ENCODE measurements at places on chromosomes 16 and 17.

DNA sequence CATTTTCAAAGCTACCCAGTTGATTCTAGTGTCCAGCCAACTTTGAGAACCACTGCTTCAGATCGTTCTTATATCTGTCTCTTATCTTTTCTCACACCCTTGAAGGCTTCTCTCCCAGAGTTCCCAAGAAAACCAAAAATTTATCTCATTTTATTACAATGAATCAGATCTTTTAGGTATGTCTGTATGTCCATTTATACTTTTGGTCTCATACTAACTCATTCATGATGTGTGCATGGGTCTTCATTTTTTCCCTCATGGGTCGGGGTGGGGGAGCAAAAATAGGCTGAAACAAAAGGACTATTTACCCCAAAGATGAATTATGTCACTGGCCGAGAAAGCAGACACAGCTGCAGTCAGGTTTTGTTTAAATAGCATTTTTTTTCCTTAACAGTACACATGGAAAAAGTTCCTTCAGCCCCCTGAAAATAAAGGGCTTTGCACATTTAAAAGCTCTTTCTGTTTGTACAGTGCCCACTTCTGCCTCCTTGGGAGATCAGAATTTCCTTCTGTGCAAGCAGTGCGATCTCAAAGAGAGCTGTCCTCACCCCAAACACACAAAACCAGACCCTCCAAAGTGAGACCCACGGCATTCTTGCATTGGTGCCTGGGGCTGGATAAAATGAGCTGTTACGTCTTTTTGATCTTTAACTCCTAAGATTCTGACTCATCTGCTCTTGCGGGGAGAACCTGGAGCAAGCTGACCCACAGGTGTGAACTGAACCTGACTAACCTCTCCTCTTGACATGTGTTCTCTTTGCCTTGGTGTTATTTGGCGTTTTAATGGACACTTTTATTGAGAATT, 251.2 kb upstream of the ELAC2 start:
- no peak for DNase-seq

DNA sequence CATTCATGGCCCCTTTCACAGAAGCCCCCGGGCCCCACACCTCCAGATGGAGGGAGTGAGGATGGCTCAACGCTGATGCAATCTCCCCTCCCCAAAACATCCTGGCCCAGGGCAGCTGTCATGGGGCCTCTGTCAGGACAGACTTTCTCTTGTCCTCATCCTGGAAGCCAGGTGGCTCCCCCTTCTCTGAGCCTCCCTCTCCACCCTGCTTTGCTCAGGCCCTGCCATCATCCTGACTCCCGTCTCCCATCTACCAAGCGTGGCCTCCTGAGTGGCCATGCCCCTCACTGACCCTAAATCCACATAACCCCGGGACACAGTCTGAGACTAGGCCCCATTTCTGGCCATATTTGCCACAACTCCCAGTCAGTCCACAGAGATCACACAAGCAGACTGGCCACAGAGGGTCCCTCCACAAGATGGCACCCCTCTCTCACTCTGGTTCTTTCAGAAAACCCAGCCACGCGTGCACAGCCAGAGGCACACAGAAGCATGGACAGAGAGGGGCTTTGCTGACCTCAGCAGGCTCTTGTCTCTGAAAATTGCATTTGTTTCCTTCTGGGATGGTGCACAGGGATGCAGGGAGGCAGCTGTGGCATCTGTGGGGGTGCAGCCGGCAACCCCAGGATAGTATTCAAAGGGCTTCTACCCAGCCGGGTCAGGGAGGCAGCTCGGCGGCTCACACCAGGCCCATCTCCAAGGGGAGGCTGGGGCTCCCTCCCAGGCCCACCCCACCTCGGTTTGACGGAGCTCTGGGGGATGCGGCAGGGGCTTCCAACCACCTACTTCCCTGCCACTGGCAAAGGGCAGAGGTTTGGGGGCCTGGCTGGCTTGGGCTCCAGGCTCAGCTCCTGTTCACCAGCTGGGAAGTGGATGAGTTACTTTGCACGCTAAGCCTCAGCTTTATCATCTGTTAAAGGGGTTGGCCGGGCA, 16.9 kb downstream of the DOC2B start:
- peak; percentile 23 for DNase-seq

DNA sequence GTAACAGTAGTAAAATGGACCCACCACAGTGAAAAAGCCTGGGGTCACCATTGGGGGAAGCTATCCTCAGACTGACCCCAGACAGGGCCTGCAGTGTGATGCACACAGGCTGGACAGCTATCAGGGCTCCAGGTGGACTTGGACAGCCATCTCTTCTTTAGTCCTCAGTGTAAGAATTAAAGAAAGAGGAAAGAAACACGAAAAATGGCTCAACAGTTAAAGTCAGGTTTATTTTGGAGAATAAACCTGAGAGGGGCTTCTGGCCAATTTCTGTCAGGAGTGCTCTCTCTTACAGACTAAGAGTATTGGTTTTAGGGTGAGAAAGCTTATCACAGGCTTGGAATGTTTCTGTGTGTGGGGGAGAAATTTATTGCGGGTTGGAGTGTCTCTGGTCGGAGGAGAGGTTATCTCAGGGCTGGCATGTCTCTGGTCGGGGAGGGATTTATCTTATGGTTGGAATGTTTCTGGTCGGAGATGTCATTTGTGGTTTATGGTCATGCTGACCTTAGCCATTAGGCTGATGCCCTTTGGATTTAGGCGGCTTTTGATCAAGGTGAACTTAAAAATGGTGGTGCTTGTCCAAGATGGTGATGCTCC, 10.8 kb upstream of the B4GALNT2 start:
- DNase-seq: no peak

GRCh38 chr16:84787263-84787622, 32.5 kb upstream of the CRISPLD2 start:
- no peak for DNase-seq

DNA sequence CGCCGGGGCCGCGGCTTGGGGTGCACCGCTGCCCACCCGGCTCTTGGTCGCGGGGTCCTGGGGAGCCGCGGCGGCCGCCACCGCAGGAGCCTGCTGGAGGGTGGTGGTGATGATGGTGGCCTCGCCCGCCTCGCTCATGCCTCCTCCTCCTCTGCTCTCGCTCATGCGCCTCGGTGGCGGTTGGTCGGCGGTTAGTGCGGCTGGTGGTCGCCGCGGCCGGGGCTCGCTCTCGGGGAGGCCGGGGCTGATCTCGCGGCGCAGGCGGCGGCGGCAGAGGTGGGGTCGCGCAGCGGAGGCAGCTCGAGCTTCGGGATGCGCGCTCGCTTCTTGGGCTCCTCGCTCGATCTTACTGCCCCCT, 41.6 kb downstream of the AHSP start:
- DNase-seq: no peak

GRCh38 chr16:74064120-74064735, 232.4 kb upstream of the PSMD7 start:
- no peak for DNase-seq

DNA sequence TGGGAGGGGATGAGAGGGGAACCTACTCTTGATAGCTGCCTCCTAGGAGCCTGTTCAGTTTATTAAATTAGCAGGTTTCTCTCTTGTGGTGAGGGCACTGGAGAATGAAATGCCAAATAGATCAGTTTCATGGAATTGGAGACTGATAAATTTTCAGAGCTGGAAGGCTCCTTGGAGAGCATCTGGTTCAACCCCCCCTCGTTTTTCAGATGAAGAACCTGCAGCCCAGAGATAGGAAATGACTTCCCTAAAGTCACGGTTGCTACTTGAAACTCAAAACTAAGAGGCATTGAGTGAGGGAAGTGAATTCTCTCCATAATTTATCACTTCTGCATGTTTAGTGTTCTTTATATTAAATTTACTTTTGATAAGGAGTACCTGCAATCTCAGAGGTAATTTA, 366.0 kb upstream of the CCL2 start:
- no peak for DNase-seq

GRCh38 chr16:17359788-17360390, 110.9 kb downstream of the XYLT1 start:
- DNase-seq: no peak

- no peak for DNase-seq
Measured at GRCh38 chr17:41617136-41617535, 4.6 kb upstream of the KRT16 start.

DNA sequence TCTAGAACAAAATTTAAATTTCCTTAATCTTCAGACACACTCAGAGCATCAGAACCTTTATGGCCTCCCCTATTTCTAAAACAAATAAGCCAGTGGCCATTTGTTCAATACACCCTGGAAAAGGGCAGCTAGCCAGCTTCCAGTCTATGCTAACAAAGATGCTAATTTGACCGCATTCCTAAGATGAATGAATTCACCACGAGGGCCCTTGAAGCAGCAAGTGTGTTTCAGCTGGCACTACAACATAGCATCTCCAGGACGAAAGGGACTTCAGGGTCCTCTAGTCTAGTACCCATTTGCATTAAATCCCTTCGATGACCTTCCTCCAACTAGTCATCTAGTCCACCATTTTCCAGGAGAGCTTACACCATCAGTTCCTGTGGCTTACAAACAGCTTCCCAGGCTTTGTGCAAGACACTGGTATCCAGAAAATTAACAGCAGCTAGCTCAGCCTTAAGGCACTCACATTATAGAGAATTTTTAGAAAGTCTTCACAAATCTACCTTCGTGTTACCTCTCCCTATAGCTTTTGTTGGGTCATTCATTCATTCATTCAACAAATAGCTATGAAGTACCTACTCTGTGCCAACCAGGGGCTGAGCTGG, 10.9 kb downstream of the KRT37 start:
- DNase-seq: no peak

DNA sequence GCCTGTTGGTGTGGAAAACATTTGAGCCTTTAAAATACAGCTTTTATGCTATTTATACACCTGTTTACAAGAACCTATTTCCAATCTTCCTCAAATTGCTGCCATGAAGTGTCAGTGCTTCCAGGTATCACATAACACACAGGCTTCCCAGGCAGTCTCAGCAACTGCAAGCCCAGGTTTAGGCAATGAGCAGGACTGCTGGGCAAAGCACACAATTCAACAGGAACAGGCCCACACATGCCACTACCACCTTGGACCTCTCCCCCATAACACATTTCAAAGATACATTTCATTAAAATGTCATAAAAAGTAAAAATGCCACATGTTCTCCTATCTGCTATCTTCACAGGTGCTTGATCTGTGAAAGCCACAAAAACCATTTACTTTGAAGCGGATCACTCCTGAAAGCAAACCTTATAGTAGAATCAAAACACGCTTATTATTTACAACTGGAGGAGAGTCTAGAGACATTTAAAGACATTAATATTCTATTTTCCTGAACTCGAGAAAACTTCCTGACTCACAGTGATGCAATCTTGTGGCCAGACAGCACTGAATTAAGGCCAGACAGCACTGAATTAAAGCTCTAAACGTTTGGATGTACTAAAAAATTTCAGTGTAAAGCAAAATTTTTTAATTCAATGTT, 31.5 kb downstream of the ANKFY1 start:
- DNase-seq: no peak

DNA sequence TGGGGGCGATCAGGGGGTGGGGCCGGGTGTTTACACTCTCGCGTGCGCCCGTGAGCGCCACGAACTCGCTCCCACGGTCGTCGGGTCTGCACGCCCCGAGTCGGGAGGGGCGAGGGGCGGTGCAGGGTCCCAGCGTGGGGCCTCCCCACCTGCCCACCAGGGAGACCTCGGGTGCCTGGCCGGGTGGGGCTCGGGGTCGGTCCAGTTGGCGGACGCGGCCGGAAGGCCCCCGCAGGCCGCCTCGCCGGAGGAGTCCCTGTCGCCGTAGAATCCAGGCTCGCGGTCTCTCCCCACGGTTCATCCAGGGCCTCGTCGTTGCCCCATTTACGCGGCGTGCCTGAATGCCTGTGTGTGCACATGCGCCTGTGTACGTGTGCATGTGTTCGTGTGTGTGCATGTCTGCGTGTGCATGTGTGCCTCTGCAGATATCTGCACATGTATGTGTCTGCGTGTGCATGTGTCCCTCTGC, 510 bp upstream of the RAB40B start:
- DNase-seq: no peak

DNA sequence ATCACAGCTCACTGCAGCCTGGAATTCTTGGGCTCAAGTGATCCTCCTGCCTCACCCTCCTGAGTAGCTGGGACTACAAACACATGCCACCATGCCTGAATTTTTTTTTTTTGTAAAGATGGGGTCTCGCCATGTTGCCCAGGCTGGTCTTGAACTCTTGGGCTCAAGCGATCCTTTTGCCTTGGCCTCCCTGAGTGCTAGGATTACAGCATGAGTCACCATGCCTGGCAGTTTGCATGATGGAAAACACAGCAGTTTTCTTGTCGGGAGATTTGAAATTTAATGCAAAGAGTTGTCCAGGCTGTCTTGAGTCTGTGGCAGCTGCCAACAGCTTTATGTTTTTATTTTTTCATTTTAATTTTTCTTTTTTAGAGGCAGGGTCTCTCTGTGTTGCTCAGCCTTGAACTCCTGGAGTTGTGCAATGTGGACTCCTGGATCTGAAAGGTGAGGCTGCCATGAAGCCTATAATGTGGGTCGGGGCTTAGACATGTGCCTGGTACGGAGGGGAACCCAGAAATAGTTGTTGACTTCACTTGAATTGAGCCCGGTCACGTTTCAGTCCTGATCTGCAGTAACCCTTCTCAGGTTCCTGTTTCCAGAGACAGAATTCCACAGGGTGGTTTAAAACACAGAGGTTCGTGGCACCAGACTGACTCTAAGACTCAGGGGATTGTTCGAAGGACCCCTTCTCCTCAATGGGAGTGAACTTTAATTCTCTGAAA, 18.7 kb downstream of the CD300A start:
- DNase-seq: no peak

DNA sequence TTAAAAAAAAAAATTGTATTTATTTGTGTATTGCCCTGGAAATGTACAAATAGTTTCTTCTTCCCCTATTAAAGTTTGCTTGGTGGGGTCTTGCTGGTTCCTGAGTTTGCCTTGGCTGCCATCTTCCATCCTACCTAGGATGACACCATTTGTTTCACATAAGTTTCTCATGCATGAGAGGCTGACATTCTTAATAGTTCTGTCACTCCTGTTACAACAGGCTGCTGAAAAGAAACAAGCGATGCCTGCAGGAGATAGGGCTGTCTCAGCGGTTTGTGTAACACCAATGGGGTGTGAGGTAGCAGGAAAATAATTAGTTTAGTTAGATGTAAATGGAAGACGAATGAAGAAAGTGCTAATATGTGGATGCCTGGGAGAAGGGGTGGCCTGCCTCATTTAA, 1000.9 kb upstream of the RBFOX1 start:
- no peak for DNase-seq

GRCh38 chr17:59651346-59651745, 31.7 kb downstream of the CLTC start:
- DNase-seq: no peak

DNA sequence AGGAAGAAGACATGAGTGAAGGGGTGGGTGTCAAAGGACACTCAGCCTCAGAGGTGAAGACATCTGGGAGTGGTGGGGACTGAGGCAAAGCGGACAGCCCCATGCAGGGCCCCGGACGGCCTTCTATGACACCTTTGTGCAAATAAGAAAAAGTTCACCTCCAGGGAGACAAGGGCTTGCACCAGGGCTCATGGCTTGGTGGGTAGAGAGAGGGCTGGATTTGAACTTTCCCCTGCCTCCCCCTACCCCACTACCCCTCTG, 30.5 kb downstream of the LRRC75A start:
- no peak for DNase-seq

- no peak for DNase-seq
Measured at GRCh38 chr17:47744168-47745036, 11.4 kb downstream of the TBX21 start.
